ENCODE measurements at places on chromosomes 1 and 21. TPM values are rescaled to one million over a fixed set of nuclear protein-coding genes. Genes with fewer than 3 reads are reported as not detected.
A peak's percentile ranks its signal among the peaks of the same experiment; 100 is the strongest.

The SYPL2 gene
- 0.72 TPM for total RNA-seq

The TNFSF4 gene
- 2.7 TPM for total RNA-seq

DNA sequence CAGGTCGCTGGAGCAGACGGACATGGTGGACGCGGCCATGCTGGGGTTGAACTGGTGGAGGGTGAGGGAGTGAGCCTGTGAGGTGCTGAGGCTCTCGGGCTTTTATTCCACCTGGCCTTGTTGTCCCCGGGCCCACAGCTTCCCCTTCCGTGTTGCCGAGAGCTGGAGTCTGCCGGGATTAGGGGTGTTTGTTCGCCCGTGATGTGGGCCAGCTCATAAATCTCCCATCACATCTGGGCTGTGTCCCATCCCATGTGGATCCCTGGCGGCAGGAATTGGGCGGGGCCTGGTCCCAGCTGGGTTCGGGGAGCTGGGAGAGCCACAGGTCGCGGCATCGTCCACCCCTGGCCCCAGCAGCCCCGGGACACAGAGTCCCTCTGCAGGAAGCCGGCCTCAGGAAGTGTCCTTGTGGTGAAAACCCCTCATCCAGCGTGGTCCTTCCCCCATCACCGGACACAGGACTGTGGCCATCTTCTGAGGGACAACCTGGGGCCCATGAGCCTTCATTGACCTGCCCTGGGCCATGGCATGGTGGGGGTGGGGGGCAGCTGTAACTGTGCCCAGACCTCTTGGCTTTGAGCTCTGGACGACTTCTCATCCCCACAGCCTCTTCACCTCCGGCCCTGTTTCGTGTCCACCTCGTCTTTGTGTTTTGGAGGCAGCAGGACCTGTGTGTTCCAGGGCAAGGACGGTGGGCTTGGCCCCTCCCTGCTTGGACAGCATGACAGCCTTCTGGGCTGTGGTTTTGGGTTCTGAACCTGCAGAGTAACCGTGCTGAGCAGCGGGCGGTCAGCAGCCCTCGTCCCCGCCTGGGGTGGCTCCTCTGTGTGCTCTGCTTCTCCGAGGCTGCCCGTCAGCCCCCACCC lies at the start of gene KRTAP10-6:
TSS of gene KRTAP10-6 (minus strand) at position 60 of the 866 bp plus-strand sequence. CDS start at position 39, 21 bp downstream.
- no peak for DNase-seq

The FAM72A gene
- total RNA-seq, result 4.5 TPM

GRCh38 chr1:31182352-31182751 lies 57.3 kb downstream of the NKAIN1 start:
- no peak for DNase-seq

GRCh38 chr1:25080294-25081209 lies 150.5 kb upstream of the RUNX3 start:
- DNase-seq, result no peak

The GPR161 gene
- 20.6 TPM for total RNA-seq

DNA sequence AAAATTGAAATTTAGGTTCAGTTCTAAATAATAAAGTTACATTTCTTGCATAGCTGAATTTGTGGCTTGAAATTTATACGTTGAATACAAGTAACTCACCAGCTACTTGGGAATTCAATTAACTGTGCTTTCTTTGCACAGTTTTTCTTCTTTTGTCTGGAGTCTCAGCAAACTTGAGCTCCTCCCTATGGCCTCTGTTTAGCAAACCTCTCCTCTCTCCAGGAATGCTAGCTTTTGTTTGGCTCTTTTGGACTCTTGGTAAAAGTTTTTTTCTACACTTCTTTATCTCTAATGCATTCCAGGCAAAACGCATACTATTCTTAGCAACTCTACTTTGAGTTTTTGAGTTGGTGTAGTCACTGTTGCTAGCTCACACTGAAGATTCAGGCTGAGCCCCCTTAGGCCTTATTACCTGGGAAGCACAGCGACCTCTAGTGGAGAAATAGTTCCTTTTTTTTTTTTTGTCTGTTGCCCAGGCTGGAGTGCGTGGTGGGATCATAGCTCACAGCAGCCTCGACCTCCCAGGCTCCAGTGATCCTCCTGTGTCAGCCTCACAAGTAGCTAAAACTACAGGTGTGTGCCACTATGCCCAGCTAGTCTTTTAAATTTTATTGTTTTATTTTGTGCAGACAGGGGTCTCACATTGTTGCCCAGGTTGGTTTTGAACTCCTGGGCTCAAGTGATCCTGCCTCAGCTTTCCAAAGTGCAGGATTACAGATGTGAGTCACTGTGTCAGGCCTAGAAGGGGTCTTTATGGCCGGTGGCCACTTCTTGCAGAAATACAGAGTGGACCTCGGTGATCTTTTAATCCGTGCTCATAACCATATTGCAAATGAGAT lies 61.7 kb downstream of the CASQ2 start:
- peak; percentile 66 for DNase-seq

GRCh38 chr1:164443166-164443565 lies 115.8 kb upstream of the PBX1 start:
- DNase-seq, result no peak

GRCh38 chr1:213423041-213423440 lies 372.0 kb downstream of the RPS6KC1 start:
- no peak for DNase-seq

The ILDR2 gene
- 27.6 TPM for total RNA-seq

DNA sequence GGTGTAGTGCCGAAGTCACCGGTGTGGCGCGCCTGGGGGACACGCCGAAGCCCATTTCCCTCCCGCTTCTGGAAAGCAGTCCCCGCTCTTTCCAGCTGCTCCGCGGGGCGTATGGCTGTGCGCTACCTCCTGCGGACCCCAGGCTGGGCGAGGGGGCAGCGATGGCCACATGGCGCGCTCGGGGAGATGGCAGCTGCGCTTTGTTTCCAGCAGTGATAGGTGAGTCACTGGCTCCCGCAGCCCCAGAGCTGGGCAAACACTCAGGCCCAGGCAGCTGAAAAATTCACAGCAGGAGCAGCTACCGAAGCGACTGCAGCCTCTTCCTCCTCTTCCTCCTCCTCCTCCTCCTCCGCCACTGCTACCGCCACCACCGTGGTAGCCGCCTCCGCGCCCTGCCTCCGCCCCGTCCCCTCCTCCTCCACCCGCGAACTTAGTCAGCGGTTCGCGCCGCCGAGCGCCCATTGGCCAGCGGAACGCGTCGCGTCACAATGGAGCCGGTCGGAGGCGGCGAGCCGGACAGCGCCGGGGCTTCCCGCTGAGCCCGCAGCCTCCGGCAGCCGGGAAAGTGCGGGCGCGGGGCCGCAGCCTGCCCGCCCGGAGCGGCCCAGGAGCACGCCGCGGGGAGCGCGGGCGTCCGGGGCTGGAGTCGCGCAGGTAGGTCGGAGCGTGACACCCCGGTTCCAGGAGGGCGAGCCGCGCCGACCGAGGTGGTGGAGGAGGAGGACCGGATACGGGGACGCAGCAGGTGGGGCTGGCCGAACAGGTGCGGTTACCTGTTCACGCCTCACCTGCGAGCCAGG lies at the start of gene LRRC8B:
TSS of gene LRRC8B (plus strand) at position 461 of the 800 bp plus-strand sequence. CDS start 57,822 bp downstream, outside the sequence.
- DNase-seq, result peak; percentile 96

The SAMD13 gene
- 5.7 TPM for total RNA-seq

The SLC66A1 gene
- 18.5 TPM for total RNA-seq

Data from spinal cord (tissue), 10 donors.